ENCODE measurements at places on chromosomes 1 and 21.
A peak's percentile ranks its signal among the peaks of the same experiment; 100 is the strongest.

GRCh38 chr1:175887981-175888428 lies 144.6 kb upstream of the TNR start:
- DNase-seq, result peak; percentile 32

DNA sequence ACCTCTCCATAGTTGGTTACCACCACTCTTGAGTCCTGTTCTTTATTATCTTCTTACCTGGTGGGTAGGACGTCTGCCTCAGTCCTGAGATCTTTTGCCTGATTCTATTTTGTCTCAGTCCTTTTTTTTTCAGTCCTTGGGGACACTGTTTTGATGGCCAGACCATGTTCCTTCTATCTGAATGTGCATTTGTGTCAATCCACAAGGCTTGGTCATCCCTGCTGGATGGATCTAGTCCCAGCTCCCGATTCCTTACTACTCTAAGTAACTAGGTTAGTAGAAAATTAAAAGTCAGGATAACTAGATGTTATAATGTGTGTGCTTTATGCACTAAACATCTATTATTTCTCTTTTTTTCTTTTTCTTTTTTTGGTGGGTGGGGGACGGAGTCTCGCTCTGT lies 28.1 kb upstream of the AK4 start:
- DNase-seq, result no peak

- no peak for DNase-seq
Measured at GRCh38 chr1:203754455-203754864, 10.5 kb upstream of the LAX1 start.

DNA sequence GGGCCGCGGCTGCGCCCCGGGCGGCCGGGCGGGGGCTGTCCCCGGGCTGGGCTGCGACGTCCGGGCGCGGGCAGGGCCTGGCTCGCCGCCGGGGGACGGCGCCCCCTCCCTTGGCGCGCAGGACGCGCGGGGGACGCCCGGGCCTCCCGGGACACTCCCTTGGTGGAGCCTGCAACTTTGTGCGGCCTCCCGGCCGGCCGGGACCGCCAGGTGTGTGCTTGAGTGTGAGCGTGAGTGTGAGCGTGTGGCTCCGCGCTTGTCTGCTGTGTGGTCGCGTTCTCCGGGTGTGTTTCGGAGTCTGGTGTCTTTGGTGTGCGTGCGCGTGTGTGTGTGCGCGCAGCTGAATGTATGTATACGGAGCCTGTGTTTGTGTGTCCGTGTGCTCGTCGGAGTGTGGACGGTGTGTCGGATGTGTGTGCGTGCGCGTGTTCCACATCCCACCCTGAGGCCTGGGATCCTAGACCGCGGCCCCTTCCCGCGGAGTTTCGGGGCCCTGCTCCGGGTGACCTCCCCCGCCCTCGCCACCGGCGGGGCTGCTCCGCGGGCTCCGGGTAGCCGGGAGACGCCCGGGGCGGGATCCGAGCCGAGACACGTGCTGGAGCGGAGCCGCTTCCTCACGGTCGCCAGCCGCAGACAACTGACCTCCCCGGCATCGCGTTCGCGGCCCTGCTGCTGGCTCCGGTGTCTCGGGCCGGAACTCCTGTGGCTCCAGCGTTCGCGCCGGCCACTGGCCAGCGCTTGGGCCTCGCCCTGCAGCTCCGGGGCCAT lies 1.7 kb downstream of the PTPRU start:
- peak; percentile 13 for DNase-seq

GRCh38 chr1:74534241-74534640 lies 21.8 kb upstream of the LRRC53 start:
- DNase-seq, result no peak

- DNase-seq, result no peak
Measured at GRCh38 chr1:171218661-171219060, 29.6 kb upstream of the FMO1 start.

Measured in stimulated activated naive CD8-positive, alpha-beta T cell treated with anti-CD3 and anti-CD28 coated beads, Interleukin-15, Interleukin-2, amounts not matched to agents 100 U/mL and 50 U/mL, for 24 hours (primary cell).